ENCODE measurements at places on chromosomes 1 and 21. TPM values are rescaled to one million over a fixed set of nuclear protein-coding genes. Genes with fewer than 3 reads are reported as not detected.

NUAK2 gene
- 1.9 TPM for total RNA-seq

CRB1 gene
- not detected for total RNA-seq

HTR6 gene
- not detected for total RNA-seq

CCT8 gene
- 489 TPM for total RNA-seq

BMP8B gene
- total RNA-seq: 0.51 TPM

CHRNB2 gene
- not detected for total RNA-seq

ADAM30 gene
- total RNA-seq: not detected

SLC6A9 gene
- 6.5 TPM for total RNA-seq

DNA sequence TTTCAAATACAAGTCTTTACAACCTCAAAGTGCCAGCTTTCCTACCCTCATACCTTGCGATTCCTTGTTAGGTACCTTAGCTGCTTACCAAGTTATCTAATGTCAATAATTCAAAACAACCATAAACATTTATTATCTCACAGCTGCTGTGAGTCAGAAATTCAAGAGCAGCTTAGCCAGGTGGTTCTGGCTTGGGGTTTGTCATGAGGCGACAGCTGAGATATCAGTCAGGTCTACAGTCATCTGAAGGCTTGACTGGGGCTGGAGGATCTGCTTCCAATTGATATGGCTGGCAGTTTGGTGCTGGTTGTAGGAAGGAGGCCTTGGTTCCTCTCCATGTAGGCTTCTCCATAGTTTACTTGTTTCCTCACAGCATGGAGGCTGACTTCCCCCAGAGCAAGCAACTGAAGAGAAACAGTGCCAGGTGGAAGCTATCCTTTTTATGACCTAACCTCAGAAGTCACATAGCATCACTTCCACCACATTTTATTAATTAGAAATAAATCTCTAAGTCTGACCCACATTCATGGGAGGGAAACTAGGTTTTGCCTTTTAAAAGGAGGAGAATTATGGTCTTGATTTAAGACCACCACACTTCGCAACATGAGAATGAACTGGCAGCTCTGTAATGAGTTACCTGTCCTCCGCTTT is 103.3 kb upstream of the FGGY start:
- no peaks in the 10 kb centered on the region for H3K27me3 ChIP-seq
- no peak overlapping the region for H3K27ac ChIP-seq
- H3K4me3 ChIP-seq: no peak overlapping the region
- no peak for DNase-seq

GRCh38 chr1:220533504-220534109 is 5.7 kb downstream of the MARK1 start:
- H3K4me3 ChIP-seq: no peak overlapping the region
- peaks cover 28% of the 10 kb centered on the region for H3K27me3 ChIP-seq
- H3K27ac ChIP-seq: no peak overlapping the region
- no peaks in the 10 kb centered on the region for H3K4me1 ChIP-seq
- DNase-seq: no peak

GRCh38 chr1:54777431-54777830 is 13.1 kb upstream of the PARS2 start:
- H3K27me3 ChIP-seq: no peaks in the 10 kb centered on the region
- no peak for DNase-seq
- no peaks in the 10 kb centered on the region for H3K4me1 ChIP-seq
- H3K36me3 ChIP-seq: no peaks in the 10 kb centered on the region
- no peak overlapping the region for H3K4me3 ChIP-seq

DNA sequence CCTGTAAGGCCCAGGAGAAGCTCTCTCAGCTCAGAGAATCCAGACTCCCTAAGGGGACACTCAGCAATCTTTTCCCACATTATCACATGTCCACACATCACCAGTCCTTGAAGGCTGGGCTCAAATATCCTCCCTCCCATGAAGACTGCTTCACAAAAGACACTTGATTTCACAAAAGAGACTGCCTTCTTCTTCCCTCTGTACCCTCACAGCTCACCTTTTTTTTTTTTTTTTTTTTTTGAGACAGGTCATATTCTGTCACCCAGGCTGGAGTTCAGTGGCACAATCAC is 1.5 kb downstream of the CD58 start:
- H3K36me3 ChIP-seq: peaks cover 17% of the 10 kb centered on the region
- peaks cover 57% of the 10 kb centered on the region for H3K4me1 ChIP-seq
- no peak for DNase-seq

GRCh38 chr1:200035956-200036618 is 8.6 kb downstream of the NR5A2 start:
- H3K27me3 ChIP-seq: peaks cover 31% of the 10 kb centered on the region
- H3K4me1 ChIP-seq: peaks cover 14% of the 10 kb centered on the region

DNA sequence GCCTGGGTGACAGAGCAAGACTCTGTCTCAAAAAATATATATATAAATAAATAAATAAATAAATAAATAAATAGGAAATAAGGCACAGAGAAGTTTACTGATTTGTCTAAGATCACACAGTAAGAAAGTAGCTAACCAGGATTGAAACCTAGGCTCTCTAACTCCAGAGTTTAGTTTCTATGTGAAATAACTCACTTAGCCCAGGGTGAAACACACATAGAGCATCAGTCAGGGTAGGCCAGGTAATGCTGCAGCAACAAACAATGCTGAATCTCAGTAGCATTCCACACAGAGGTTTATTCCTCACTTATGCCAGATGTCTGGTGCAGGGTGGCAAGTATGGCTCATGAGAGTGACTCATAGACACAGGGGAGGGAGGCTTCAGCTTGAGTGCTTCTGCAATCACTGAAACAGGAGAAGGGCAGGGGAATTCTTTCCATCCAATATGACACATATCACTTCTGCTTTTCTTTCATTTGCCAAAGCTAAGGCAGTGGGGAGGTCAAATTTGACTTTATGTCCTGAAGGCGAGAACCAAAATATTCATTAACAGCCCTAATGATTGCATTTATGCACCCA is 37.1 kb upstream of the KANK4 start:
- H3K27ac ChIP-seq: no peak overlapping the region
- no peaks in the 10 kb centered on the region for H3K36me3 ChIP-seq
- H3K4me3 ChIP-seq: no peak overlapping the region

DNA sequence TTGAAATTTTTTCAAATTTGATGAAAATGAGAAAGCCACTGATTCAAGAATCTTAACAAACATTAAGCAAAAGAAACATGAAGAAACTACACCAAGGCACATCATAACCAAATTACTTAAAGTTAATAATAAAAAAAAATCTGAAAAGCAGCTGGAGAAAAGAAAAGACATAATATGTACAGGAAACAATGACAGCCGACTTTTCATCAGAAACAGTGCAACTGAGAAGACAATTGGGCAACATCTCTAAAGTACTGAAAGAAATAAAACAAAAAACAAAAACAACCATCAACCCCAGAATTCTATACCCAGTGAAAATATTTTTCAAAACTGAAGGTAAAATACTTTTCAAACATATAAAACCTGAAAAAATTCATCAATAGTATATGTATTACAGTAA is 73.8 kb upstream of the DMRTA2 start:
- no peak overlapping the region for H3K4me3 ChIP-seq
- DNase-seq: no peak
- H3K27ac ChIP-seq: no peak overlapping the region
- H3K27me3 ChIP-seq: no peaks in the 10 kb centered on the region
- H3K36me3 ChIP-seq: peaks cover 31% of the 10 kb centered on the region

GRCh38 chr21:33898586-33898985 is 17.0 kb downstream of the ATP5PO start:
- peaks cover 20% of the 10 kb centered on the region for H3K36me3 ChIP-seq
- H3K27me3 ChIP-seq: no peaks in the 10 kb centered on the region
- DNase-seq: no peak

DNA sequence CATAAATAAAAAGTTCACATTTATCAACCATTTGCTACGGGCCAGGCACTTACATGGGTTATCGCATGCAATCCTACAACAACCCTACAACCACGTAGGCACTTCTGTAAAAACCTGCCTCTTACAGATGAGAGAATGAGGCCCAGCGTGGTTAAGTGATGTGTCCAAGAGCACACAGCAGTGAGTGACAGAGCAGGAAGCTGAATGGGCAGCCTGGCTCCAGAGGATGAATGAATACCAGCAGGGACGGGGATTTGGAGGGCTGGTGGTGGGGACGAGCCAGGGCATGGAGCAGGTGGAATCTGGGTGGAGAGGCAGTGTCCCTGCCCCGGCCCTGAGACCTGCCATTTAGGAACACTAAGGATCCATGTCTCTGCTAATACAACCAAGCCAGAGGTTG is 35.5 kb downstream of the SYF2 start:
- H3K27ac ChIP-seq: no peak overlapping the region
- no peak for DNase-seq
- peaks cover 12% of the 10 kb centered on the region for H3K4me1 ChIP-seq
- peaks cover 2% of the 10 kb centered on the region for H3K27me3 ChIP-seq
- no peaks in the 10 kb centered on the region for H3K36me3 ChIP-seq

GRCh38 chr1:214018386-214019268 is 30.9 kb downstream of the PROX1 start:
- H3K36me3 ChIP-seq: no peaks in the 10 kb centered on the region
- DNase-seq: peak; percentile 2
- no peaks in the 10 kb centered on the region for H3K27me3 ChIP-seq
- no peak overlapping the region for H3K4me3 ChIP-seq
- no peaks in the 10 kb centered on the region for H3K4me1 ChIP-seq

DNA sequence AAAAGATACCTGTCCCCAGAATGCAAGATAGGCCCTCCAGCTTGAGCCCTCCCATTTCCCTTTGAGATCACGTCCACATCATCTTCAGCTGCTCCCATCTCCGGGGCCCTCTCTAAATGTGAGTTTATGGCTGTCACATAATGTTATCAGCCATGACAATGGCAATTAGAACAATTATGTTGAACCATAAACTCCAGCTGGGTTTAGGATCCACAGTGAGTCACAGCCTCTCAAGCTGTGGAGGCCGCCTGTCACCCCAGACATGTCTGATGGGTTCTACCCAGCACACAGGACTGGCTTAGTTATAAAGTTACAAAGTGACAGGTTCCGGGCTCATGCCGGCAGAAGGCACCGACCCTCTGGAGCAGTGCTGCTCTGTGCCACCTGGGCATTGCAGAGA is 597.3 kb downstream of the PTPRU start:
- no peak for DNase-seq
- H3K27me3 ChIP-seq: peaks cover 1% of the 10 kb centered on the region
- H3K36me3 ChIP-seq: no peaks in the 10 kb centered on the region

DNA sequence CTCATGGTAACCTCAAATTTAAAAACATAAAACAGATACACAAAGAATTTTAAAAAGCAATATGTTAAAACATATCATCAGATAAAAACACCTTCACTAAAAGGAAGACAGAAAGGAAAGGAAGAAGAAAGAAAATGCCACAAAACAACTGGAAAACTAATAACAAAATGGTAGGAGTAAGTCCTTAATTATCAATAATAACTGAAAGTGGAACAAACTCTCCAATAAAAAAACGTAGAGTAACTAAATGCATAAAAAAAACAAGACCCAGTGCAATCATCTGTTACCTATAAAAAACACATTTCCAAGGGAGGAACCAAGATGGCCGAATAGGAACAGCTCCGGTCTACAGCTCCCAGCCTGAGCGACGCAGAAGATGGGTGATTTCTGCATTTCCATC is 47.1 kb upstream of the ACADM start:
- H3K27me3 ChIP-seq: peaks cover 8% of the 10 kb centered on the region
- H3K27ac ChIP-seq: no peak overlapping the region
- DNase-seq: no peak

- peaks cover 20% of the 10 kb centered on the region for H3K4me1 ChIP-seq
- DNase-seq: no peak
- no peaks in the 10 kb centered on the region for H3K36me3 ChIP-seq
- no peak overlapping the region for H3K27ac ChIP-seq
Observed at GRCh38 chr1:3674100-3675094, 22.1 kb downstream of the TP73 start.

GRCh38 chr1:247448107-247448791 is 9.7 kb downstream of the OR2B11 start:
- no peak overlapping the region for H3K27ac ChIP-seq
- H3K36me3 ChIP-seq: peaks cover 12% of the 10 kb centered on the region
- no peaks in the 10 kb centered on the region for H3K27me3 ChIP-seq
- peak; percentile 21 for DNase-seq
- H3K4me3 ChIP-seq: no peak overlapping the region
- H3K4me1 ChIP-seq: no peaks in the 10 kb centered on the region

GRCh38 chr1:91635763-91636162 is 135.1 kb downstream of the CDC7 start:
- H3K27me3 ChIP-seq: peaks cover 2% of the 10 kb centered on the region
- DNase-seq: no peak
- no peaks in the 10 kb centered on the region for H3K36me3 ChIP-seq
- no peak overlapping the region for H3K27ac ChIP-seq
- H3K4me3 ChIP-seq: no peak overlapping the region

DNA sequence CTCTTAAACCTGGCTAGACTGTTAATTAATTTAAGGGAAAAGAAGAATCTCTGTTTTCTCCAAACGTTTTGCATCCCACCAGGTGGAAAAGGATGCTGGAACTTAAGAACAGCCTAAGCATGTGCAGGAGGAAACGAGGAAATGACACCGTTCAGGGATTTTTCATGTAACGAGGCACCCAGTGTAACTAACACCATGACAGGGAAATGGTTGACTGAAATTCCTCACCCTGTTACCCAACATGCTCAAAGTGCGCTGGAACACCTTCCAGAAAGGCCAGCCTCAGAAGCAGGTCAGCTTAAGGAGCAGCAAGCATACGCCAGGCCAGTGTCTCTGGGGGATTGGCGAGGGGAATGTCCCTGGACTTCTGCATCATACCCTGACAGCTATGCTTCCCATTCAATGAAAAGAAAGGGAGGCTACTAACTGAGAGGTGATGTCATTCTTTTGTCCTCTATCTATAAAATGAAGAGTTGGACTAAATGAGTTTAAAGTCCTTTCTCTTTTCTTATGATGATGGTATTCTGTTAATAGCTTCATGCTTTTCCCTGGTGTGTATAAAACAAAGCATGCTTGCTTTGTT is 21.6 kb downstream of the TNN start:
- no peak overlapping the region for H3K4me3 ChIP-seq
- no peak for DNase-seq
- no peaks in the 10 kb centered on the region for H3K4me1 ChIP-seq
- no peaks in the 10 kb centered on the region for H3K27me3 ChIP-seq

- no peaks in the 10 kb centered on the region for H3K36me3 ChIP-seq
- no peak for DNase-seq
- H3K27me3 ChIP-seq: peaks cover 2% of the 10 kb centered on the region
- no peaks in the 10 kb centered on the region for H3K4me1 ChIP-seq
- no peak overlapping the region for H3K4me3 ChIP-seq
Observed at GRCh38 chr1:200005165-200005564, 22.3 kb upstream of the NR5A2 start.

- H3K36me3 ChIP-seq: no peaks in the 10 kb centered on the region
- no peak for DNase-seq
- H3K4me1 ChIP-seq: peaks cover 86% of the 10 kb centered on the region
- no peak overlapping the region for H3K27ac ChIP-seq
Observed at GRCh38 chr1:234728740-234729139, 118.8 kb upstream of the IRF2BP2 start.

- H3K27ac ChIP-seq: no peak overlapping the region
- peaks cover 13% of the 10 kb centered on the region for H3K27me3 ChIP-seq
- H3K4me3 ChIP-seq: peak overlapping the region; percentile 73
- H3K4me1 ChIP-seq: peaks cover 18% of the 10 kb centered on the region
Observed at GRCh38 chr21:46099476-46099875, 1.6 kb downstream of the COL6A2 start.

- H3K4me1 ChIP-seq: peaks cover 12% of the 10 kb centered on the region
- no peak overlapping the region for H3K4me3 ChIP-seq
- peaks cover 47% of the 10 kb centered on the region for H3K36me3 ChIP-seq
- no peak for DNase-seq
- H3K27me3 ChIP-seq: no peaks in the 10 kb centered on the region
- H3K27ac ChIP-seq: peak overlapping the region; percentile 7
Observed at GRCh38 chr1:114453361-114453784, 57.6 kb downstream of the TRIM33 start.

GRCh38 chr1:62342270-62342669 is 23.0 kb upstream of the KANK4 start:
- no peaks in the 10 kb centered on the region for H3K27me3 ChIP-seq
- H3K27ac ChIP-seq: no peak overlapping the region
- no peaks in the 10 kb centered on the region for H3K36me3 ChIP-seq

All from activated CD8-positive, alpha-beta T cell treated with anti-CD3 and anti-CD28 coated beads for 36 hours (primary cell).